AG10803 (cell line): ENCODE measurements at places on chromosomes 2 and 18.

- no peak for DNase-seq
Measured at GRCh38 chr2:174328961-174329715, 5.6 kb upstream of the SP9 start.

GRCh38 chr18:13136904-13137669 lies 81.5 kb upstream of the LDLRAD4 start:
- DNase-seq, result no peak

DNA sequence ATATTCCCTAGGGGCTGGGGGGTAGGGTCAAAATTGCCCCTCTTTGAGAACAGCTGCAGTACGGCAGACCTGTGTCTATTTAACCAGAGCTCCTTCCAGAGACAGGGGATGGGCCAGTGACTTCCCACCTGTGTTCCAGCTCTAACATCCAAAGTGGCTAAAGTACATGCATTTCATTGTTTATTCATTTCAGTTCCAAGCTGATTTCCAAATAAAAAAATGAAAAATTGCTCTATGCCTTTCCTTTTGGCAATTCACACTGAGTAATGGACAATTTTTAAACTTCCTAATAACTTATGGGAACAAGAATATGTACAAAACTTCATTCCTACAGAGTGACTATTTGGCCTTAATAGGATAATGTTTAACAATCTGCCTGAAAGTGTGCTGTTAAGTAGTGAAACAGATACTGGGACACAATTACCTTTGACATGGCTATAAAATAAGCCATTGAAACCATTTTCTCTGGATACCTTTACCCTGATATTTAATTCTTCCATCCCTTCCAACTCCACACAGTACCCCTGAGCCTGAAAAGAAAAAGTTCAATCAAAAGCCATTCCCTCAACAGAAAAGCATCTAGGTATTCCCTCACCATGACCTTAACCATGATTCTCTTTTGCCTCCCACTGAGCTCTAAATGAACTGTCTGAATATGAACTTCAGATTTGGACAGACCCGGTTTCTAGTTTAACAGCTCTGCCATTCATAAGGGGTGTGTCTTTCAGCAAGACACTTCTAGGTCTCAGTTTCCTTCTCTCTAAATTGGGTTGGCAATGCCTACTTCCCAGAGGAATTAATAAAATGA lies 73.1 kb downstream of the RDH14 start:
- no peak for DNase-seq

GRCh38 chr2:84888401-84889276 lies 7.8 kb upstream of the TRABD2A start:
- peak; percentile 76 for DNase-seq

- DNase-seq, result peak; percentile 76
Measured at GRCh38 chr2:213281156-213281555, 3.1 kb upstream of the SPAG16 start.

GRCh38 chr2:152513681-152514080 lies 178.7 kb downstream of the FMNL2 start:
- DNase-seq, result peak; percentile 42

- peak; percentile 28 for DNase-seq
Measured at GRCh38 chr2:121071034-121071504, 213.9 kb downstream of the TFCP2L1 start.

DNA sequence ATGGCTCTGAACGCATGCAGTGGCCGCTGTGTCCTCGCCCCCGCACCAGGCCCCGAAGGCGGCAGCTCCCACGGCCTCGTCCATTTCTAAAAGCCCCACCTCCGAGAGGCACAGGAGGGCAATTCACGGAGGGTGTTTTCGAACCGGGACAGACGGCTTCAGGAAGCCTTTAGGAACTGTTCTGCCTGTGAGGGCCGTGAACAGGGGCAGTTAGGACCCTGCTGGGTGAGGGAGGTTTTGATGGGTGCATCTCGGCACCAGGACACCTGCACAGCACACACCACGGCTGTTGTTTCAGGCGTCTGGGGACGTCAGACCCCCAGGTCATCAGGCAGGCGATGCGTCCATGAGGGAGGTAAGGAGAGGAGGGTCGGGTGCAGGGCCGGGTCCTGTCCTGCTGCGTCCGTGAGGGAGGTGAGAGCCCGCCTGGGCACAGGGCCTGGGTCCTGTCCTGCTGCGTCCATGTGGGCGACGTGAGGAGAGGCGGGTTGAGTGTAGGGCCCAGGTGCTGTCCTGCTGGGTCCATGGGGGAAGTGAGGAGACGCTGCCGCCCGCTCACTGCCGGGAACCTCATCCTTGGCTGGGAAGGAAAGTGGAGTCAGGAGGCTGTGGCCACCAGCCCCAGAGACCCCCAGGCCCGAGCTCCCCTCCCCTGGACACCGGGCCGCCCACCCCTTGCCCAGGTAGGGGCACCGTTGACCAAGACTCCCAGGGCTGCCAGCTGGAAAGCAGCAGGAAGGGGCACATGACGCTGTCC lies 25.5 kb upstream of the KCNG2 start:
- DNase-seq, result no peak

DNA sequence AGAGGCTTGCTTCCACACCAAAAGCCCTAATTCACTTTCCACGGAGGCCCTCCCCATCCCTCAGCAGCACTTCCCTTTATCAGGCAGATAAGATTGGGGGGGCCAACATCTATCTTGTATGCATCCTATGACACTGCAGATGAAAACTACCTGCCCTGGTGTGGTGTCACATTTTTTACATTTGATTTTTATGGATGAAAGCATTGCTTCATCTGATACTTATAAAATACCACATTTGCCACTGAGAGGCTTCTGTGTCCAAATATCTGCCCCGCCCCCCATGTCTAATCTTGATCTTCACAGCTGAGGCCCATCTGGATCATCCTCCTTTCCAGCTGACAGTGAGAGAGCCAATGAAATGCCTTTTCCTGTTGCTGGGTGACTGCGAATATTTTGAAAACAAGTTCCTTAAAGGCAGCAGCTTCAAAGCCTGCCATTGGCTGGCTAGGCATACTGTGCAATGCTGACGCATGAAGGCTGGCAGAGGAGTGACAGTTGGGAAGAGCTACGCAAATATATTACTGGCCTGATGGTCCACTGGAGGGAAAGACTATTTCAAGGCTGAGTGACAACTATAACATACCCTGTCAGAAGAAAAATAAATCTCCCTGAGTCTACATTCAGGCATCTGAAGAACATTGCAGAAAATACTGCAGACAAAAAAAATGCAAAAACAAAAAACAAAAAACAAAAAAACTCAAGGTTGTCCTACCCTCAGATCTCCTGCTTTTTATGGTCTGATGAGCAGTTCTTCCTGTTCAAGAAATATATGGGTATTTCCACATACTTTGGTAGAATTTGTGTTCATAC lies 318.7 kb downstream of the PDE11A start:
- DNase-seq, result peak; percentile 92

GRCh38 chr18:13430663-13431062 lies 212.1 kb downstream of the LDLRAD4 start:
- DNase-seq, result no peak

DNA sequence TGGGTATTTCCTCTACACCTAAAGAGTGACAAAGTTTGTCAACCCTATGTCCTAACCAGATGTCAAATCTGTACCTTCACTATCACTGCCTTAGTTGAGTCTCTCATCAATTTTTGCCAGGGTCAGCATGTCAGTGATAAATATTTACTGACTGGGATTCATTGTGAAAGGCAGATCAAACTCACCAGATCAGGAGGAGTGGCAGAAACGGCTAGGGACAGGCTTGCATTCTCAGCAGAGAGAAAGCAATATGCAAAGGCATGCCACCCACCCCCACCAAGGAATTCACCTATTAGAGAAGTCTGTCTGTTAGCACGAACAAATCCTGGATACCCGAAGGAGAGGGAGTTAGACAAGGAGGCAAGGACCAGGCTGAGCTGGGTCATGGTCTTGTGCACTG lies 62.6 kb downstream of the PTPN2 start:
- no peak for DNase-seq

GRCh38 chr2:12684471-12684936 lies 32.2 kb upstream of the TRIB2 start:
- peak; percentile 65 for DNase-seq

GRCh38 chr2:174628528-174629169 lies 31.0 kb upstream of the WIPF1 start:
- DNase-seq, result no peak

DNA sequence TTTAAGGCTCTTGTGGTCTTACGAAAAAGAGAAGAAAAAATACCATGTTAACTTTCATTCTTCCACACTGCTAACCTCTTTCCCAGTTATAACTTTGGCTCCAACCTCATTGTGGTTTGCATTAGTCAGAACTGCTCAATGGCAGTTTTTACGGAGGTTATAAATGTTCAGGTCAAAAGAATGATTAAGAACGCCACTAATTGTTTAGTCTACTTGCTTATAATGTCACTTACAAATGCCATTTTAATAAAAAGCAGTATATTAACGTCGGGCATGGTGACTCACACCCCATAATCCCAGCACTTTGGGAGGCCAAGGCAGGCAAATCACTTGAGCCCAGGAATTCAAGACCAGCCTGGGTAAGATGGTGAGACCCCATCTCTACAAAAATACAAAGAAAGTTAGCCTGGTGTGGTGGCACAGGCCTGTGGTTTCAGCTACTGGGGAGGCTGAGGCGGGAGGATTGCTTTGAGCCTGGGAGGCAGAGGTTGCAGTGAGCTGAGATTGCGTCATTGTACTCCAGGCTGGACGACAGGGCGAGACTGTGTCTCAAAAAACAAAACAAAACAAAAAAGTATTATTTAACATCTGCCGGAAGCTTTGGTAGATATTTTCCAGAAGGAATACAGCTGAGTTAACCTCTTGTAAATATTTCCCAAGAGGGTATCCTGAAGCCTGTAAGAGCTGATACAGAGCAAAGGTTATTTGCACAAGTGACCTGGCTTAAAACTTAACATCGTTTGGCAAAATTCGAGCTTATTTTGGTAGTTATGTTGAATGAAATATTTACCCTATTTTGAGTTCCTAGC lies 5.1 kb downstream of the AGPS start:
- peak; percentile 96 for DNase-seq

GRCh38 chr2:8234757-8235374 lies 447.0 kb upstream of the ID2 start:
- no peak for DNase-seq

DNA sequence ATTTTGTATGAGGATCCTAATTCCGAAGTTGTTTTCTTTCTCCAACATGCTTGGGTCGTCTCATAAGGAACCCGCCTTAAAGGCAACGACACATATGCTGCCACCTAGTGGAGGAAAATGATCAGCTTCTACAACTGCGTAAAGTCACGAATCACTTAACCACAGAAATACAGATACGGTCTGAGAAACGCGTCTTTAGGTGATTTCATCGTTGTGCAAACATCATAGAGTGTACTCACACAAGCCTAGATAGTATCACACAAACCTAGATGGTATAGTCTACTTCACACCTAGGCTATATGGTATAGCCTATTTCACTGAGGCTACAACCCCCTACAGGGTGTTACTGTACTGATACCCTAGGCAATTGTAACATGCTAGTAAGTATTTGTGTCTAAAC lies 13.1 kb downstream of the GNLY start:
- peak; percentile 85 for DNase-seq

DNA sequence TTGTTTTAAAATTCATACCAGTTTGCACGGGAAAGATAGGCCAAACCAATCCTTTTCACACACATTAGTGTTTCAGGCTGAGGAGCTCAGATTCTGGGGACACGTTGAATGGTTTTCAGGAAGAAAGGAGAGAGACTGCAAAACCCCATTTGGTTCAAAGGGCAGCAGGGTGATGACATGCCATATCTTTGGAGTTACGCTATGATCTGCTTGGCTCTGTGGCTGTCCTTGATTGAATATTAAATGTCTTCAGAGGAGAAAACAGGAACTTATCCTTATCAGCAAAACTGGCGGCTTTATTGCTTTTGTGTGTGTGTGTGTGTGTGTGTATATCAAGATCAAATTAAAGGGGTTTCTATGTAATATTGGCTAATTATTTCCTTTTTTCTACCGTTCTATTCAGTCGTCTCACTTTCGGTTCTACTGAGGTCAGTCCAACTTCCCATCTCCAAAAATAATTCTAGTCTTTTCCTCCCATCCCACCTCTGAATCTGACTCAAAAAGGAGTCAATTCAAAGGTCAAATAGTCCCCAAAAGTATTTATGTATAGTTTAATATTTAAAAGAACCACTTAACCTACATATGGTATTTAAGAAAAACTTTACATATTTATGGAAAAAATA lies 292.9 kb upstream of the CCDC68 start:
- no peak for DNase-seq

- DNase-seq, result peak; percentile 9
Measured at GRCh38 chr2:17583166-17583565, 42.7 kb downstream of the VSNL1 start.

- DNase-seq, result peak; percentile 24
Measured at GRCh38 chr18:58257461-58257860, 213.4 kb downstream of the NEDD4L start.

- no peak for DNase-seq
Measured at GRCh38 chr2:73897240-73897583, 4.4 kb downstream of the ACTG2 start.

DNA sequence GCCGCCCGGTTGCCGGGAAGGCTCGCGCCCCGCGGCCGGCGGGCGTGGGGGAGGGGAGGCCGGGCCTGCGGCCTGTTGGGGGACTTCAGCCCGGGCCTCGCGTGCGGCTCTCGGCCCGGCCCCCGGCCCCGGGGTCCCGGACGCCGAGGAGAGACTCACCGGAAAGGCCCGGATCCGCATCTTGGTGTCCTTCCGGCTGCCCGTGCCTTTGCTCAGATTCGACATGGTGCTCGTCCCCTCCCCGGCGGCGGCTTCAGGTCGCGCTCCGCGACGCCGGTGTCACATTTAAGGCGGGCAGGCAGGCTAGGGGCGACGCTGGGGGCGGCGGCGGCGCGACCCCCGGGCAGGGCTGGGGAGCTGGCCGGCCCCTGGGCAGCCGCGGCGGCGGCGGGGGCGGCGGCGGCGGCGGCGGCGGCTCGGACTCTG lies 365 bp downstream of the CUL3 start:
- peak; percentile 30 for DNase-seq

- peak; percentile 50 for DNase-seq
Measured at GRCh38 chr2:126699716-126700581, 44.0 kb downstream of the GYPC start.

- no peak for DNase-seq
Measured at GRCh38 chr18:61064911-61065310, 268.3 kb upstream of the CDH20 start.

- peak; percentile 12 for DNase-seq
Measured at GRCh38 chr2:170524828-170525565, 190.1 kb upstream of the SP5 start.

GRCh38 chr2:75063906-75064305 lies 105.5 kb downstream of the POLE4 start:
- no peak for DNase-seq

DNA sequence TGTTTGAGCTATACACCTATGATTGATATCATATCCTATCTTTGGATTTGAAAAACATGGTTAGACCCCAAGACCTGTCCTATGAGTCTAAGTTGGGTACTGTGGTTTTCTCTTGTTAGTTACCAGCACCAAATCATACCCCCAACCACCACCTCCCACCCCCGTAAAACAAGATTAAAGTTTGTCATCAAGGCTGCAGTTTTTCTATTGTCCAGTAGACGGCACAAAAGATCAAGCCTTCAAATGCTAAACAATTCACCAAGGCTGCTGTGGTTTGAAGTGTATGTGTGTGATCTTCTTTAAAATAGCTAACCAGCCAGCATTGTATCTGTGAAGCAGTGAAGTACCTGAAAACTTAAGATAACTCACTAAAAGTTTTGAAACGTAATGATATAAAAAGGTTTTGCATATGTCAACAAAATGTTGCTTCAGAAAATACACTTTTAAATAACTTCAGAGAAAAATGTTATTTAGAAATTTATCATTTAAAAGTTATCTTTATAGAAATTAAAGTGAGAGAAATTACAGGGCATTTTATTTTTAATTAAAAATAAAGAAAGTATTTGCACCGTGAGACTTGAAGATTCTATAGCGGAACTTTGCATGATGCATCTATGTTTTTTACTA lies 5.8 kb upstream of the MEIS1 start:
- DNase-seq, result peak; percentile 62
